ENCODE measurements at places on chromosomes 5 and 9. TPM values are rescaled to one million over a fixed set of nuclear protein-coding genes. Genes with fewer than 3 reads are reported as not detected.

Gene ENC1
- 0.68 TPM for total RNA-seq

Gene NR2F1
- total RNA-seq = not detected

Gene SLC46A2
- total RNA-seq = not detected

Gene ENTREP1
- total RNA-seq = not detected

Gene EGFLAM
- total RNA-seq = not detected

Gene DOCK2
- total RNA-seq = 155 TPM

Gene STPG3
- 0.27 TPM for total RNA-seq

Gene FAM81B
- total RNA-seq = not detected

Gene SAXO1
- not detected for total RNA-seq

Gene PNPLA7
- total RNA-seq = 2.4 TPM

Gene GABRA1
- not detected for total RNA-seq

Gene VDAC1
- total RNA-seq = 422 TPM

Gene LCP2
- 219 TPM for total RNA-seq

Gene PCSK5
- 1.8 TPM for total RNA-seq

Gene BTNL8
- 0.13 TPM for total RNA-seq

Gene LRRTM2
- not detected for total RNA-seq

Gene SNX2
- 42.7 TPM for total RNA-seq

Gene PROB1
- total RNA-seq = 7.2 TPM

Gene CTSV
- 0.53 TPM for total RNA-seq

Gene P4HA2
- total RNA-seq = 7.2 TPM

Gene TSLP
- total RNA-seq = 0.63 TPM

Gene MRPL22
- 87.2 TPM for total RNA-seq

Gene PAPPA
- not detected for total RNA-seq

Gene FBP2
- total RNA-seq = not detected

Gene LCN1
- not detected for total RNA-seq

Gene FGD3
- 56.5 TPM for total RNA-seq

Gene SCGB3A1
- total RNA-seq = 1.6 TPM

Gene TMEM215
- not detected for total RNA-seq

Gene ADRB2
- 2.1 TPM for total RNA-seq

Gene IL5
- 83.0 TPM for total RNA-seq
